Iris pigment epithelial cell (primary cell): ENCODE measurements at places on chromosomes 7 and 10.
A peak's percentile ranks its signal among the peaks of the same experiment; 100 is the strongest.

DNA sequence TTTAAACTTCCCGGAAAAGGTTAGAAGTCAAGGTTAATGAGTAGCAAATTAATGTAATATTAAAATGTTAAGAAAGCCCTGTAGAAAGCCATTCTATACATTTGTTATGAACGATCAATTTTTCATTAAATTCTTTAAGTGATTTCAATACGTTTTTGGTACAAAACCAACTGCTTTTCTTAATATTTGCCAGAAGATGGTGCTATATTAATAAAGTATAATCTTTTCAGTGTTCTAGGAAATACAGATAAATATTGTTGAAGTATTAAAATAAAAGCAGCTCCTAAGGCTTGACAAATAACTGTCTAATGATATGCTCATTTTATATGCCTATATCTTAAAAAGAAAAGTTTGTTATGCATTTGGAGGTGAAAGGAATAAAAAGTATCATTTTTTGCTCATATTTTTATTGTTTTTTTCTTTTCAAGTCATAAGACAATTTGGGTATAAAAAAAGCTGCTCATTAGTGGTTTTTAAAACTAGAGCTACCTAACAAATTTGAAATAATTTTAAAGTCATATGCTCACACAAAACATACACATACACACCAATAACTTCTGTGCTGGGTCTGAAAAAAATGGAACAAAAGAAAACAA is 130.3 kb upstream of the POT1 start:
- peak; percentile 9 for DNase-seq

DNA sequence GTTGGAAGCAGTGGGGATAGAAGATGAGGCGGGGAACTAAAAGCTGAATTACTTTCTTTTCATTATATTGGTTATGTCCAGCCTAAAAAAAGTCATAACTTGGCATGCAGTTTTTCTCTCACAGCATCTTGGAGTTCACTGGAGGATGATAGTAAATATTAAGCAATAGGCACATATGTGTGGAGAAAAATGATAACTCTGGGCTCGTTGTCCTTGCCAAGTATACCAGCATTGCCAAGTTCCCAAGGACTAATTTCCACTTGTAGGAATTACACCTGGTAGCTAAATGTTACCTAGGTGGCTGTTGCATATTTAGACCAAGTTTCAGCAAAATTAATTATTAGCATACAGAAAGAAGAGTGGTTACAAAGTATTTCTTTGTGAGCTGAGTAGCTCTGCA is 1007.6 kb downstream of the ANKRD7 start:
- DNase-seq = no peak

DNA sequence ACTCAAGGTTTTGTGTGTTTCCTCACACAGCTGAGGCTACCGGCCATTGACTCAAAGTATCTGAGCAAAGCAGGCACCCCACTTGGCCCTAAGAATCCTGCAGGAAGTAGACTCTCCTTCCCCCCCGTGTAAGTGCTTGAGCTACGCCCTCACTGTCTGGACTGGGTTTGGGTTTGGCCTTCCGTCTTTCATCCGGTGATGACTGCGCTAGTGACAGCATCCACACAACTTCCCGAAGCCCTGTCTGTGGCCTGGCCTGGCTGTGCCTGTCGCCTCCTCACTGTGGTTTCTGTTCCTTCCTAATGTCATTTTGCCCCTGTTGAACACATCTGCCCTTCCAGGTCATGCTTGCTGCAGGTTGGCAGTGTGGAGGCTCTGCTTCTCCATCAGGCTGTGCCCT is 14.5 kb downstream of the C7orf57 start:
- DNase-seq = no peak

- DNase-seq = no peak
Measured at GRCh38 chr7:50649259-50649885, 84.2 kb upstream of the DDC start.

- DNase-seq = peak; percentile 51
Measured at GRCh38 chr10:86815035-86815617, 58.7 kb downstream of the BMPR1A start.

DNA sequence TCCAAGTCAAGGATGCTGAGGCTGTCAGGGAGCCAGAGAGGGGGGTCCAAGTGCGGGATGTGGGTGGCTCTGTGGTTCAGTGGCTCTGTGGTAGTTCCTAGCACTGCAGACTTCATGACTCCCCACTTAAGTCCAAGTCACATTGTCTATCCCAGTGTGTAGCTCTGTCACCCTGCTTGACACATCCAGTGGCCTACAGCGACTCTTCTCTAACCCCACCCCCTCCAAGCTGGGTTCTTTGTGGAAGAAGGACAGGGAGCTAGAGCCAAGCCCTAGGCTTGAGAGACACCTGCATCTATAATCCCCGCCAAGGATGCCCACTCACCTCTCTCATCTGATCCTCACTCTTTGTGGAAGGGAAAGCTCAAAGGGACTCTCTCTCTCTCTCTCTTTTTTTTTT is 57.6 kb downstream of the ADCYAP1R1 start:
- no peak for DNase-seq

DNA sequence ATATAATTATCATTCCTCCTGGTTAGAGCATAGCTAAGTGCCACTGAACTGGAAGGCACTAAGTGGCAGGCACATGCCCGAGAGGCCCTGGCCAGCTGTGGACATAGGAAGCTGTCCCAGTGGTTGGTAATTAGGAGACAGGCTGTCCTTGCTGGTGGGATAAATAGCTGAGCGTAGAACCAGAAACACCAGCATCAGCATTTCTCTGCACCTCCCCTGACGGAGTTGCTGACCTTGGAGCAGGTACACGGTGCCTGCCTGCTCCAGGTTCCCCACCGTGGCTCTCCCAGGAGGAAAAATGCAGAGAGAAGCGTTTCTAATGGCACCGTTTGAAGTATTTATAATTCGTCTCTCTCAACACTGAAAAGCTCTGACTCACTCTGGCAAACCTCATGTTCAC is 5.6 kb upstream of the ABLIM1 start:
- DNase-seq = no peak

DNA sequence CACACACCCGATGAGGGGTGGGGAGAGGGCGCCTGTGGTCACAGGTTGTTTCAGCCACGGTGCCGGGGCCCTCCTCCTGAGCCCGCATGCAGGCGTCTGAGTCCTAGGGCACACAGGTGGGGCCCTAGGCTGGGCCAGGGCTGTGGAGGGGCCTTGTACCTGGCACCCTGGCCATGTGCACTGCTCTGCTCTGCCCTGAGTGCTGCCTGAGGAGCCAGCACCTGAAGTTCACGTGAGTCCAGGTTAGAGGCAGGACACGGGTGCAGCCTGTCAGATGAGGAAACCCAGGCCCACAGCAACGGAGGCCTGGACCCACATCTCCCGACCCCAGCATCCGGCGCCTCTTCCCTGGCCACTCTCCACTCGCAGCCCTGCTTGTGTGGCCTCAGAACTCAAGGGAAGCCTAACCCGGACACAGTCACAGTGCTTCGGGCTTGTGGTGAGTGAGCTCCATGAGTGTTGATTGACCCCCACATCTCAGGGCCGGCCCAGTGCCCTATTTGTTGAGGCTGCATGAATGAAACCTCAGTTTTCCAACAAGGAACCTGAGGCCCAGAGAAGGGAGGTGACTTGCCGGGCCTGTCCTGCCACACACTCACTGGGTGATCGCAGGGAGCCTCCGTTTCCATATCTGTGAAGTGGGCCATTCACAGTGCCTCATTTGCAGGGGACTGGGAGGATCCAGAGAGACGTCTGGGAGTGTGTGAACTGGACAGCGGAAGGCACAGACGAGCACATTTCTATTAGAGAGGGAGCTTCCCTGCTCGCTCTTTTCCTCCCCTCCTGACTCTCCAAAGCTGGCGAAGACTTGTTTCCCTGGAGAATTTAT is 39.6 kb downstream of the PPIF start:
- no peak for DNase-seq

GRCh38 chr7:119472408-119473038 is 800.5 kb upstream of the KCND2 start:
- no peak for DNase-seq

GRCh38 chr10:71243756-71244395 is 31.5 kb downstream of the UNC5B start:
- DNase-seq = no peak

DNA sequence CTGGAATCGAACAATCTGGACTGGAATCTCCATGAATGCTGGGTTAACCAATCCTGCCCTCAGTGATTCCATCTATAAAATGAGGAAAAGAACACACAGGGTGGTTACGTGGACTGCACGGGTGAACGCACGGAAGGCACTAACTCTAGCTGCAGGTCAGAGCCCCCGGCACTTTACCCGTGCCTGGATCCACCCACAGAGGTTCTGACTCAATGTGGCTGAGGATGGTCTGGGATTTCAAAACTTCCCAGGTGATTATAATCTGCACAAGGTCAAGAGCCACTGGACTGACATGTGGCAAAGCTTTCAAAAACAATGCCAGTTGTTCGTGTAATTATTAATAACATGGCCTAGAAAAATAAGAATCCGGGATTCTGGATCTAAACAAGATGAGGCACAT is 29.2 kb downstream of the KIAA1549 start:
- DNase-seq = no peak

- DNase-seq = no peak
Measured at GRCh38 chr10:25815999-25816768, 117.8 kb upstream of the MYO3A start.

DNA sequence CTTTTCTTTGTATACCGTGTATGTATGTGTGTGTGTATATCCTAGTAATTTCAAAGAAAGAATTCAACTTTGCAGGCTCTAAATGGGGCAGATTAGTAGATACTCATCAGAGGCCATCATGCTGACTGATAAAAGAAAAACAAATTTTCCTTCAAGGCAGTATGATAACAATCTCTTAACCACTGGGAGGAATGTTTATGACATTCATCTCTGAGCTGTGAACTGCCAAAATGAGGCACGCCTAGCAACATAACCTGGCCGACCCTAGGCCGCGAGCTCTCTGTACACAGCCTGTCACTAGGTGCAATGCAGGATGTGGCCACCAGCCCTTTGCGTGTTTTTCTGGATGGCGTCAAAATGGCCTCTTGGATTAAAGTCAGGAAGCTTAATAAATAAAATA is 343.7 kb upstream of the GALNT17 start:
- peak; percentile 10 for DNase-seq

DNA sequence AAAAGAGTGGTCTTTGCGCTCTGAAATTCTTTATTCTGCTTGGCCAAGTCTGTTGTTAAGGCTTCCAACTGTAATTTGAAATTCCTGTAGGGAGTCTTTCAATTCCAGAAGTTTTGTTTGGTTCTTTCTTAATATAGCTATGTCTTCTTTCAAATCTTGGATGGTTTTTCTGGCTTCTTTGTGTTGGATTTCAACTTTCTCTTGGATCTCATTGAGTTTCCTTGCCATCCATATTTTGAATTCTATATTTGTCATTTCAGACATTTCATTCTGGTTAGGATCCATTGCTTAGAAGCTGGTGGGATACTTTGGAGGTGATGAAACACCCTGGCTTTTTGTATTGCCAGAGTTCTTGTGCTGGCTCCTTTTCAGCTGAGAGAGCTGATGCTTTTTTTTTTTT is 55.5 kb downstream of the ZNF783 start:
- no peak for DNase-seq

- DNase-seq = no peak
Measured at GRCh38 chr7:87475359-87476178, at the start of gene ABCB4. TSS of gene ABCB4 (minus strand) at chr7:87475680. CDS start at chr7:87475465, 215 bp downstream.

- no peak for DNase-seq
Measured at GRCh38 chr10:124239696-124240095, 146.3 kb upstream of the CHST15 start.

GRCh38 chr10:120942806-120943413 is 91.7 kb downstream of the WDR11 start:
- peak; percentile 73 for DNase-seq

DNA sequence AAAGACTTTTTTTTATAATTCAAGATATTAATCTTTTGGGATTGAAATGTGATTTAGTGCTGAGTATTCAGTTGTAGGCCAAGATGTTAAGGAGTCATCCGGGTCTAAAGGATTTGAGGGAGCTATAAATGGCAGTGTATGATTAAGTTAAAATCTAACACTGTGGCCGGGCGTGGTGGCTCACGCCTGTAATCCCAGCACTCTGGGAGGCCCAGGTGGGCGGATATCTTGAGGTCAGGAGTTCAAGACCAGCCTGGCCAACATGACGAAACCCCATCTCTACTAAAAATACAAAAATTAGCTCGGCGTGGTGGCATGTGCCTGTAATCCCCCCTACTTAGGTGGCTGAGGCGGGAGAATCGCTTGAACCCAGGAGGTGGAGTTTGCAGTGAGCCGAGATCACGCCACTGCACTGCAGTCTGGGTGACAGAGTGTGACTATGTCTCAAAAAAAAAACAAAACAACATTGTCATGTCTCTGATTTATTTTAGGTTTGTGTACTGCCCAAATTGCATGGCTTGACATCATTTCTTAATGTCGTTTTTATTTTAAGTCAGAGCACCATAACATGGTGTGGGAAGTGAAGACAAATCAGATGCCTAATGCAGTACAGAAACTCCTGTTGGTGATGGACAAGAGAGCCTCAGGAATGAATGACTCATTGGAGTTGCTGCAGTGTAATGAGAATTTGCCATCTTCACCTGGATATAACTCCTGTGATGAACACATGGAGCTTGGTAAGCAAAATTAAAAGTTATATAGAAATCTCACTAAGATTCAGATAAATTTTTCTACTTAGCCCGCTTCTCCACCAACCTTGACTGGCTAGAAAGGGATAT is 10.7 kb downstream of the HBP1 start:
- peak; percentile 74 for DNase-seq

GRCh38 chr7:132113536-132114371 is 462.5 kb downstream of the PLXNA4 start:
- DNase-seq = no peak

- DNase-seq = no peak
Measured at GRCh38 chr10:133613699-133614098, 12.9 kb downstream of the FRG2B start.

DNA sequence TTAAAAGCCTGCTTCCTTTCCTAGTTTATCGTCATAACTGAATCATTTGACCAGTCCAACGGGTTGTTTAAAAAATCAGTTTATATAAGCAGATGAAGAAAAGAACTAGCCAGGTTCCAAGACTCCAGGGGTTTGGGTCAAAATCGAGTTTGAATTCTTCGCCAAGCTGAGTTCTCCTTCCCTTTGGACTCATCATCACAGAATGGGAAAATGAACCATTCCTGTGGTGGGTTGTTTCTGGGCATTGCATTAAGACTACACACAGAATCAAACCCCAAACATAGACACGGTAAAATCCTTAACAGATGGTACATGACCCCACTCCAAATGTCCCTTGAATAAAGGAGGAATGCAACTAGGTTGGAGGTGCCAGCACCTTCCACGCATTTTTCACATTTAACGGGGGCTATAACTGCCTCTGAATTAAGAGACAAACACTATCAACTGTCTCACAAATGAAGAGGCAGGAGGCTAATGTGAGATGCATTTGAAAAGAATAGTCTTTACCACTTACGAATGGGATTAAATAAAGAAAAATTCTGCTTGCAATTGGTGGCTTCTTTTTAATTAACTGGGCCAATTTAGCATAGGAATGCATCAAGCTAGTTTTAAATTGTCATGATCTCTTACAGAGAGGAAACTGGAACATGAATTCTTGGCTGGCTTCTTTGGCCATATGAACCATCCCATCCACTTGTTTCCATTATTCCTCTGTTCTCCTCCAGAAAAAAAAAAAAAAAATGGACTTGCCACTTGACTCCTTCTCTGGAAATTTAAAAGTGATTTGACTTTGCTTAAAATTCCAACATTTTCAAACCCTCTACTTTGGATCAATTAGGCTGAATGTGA is 61.1 kb downstream of the CHST15 start:
- DNase-seq = no peak
